ENCODE measurements at places on chromosomes 5 and 9.

DNA sequence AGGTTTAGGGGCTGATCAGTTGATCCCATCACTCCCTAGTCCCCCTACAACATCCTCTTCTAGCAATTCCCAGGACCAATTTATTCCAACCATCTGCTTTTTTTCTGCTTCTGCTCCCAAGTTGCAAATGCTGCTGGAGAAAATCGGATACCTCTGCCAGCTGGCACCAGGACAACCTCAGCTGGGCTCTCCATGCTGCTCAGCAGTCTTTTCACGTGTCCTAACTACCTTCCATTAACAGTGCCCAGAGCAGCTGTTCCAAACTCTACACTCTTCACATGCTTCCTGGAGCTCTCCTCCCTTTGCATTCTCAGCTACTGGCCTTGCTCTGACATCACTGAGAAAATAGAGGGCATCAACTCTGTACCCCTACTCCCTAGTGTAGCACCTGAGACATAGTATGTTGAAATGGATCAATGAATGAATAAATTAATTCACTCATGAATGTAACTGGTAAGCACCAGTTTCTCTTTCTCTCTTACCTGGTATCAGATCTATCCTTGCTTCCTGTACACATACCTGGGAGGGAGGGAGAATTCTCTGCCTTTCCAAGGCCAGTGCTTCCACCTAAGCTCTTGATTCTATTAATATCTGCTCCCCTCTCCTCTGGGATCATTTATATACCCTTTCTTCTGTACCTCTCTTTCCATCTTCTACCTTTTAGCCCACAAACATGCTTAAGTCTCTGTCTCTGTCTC, 191.0 kb downstream of the RAB3C start:
- no peak for DNase-seq

DNA sequence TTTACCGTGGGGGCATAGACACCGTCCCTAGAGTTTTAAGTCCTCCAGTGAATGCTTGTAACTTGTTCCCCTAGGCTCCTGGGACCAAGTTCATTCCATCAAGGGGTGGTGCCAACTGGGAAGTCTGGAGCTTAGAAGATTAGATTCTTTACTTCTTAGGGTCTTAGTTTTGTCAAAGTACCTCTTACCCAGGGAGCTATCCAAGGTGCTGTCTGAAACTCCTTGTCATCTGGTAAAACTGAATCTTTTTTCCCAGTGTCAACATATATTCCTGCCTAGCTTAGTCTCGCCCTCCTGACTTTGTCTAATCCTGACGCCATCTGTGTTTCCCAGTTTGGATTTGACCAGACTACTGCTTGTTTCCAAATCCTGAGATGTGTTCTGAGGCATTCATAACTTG, 41.6 kb downstream of the MAMDC2 start:
- DNase-seq: no peak

- no peak for DNase-seq
Measured at GRCh38 chr5:120684213-120684612, 220.1 kb downstream of the PRR16 start.

GRCh38 chr9:81370650-81371049, 318.7 kb downstream of the TLE1 start:
- no peak for DNase-seq

All from NCI-H2227 treated with DMSO at 0.1 percent for 48 hours (cell line).